ENCODE measurements at places on chromosomes 1 and 21.
A peak's percentile ranks its signal among the peaks of the same experiment; 100 is the strongest.

DNA sequence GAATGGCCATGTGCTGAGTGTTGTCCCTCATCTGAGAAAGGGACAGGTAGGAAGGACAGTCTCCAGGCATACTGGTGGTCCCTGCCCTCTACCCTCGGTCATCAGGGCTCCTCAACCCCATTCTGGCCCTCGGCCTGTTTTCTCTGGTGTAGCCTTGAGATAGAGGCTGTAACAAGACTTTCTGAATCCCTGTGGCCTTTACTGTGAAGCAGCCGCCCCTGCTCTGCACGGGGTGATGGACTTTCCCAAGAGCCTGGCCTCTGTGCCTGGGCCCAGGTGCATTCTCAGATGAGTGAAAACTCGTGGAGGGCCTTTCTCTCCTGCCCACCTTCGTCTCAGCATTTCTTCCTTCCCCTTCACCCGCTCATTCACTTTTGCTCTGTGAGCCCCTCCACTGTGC, 3.0 kb upstream of the CASQ1 start:
- DNase-seq: no peak

GRCh38 chr1:72397786-72398185, 115.4 kb upstream of the NEGR1 start:
- DNase-seq: no peak

GRCh38 chr1:230939806-230940489, 38.7 kb downstream of the TTC13 start:
- DNase-seq: no peak

DNA sequence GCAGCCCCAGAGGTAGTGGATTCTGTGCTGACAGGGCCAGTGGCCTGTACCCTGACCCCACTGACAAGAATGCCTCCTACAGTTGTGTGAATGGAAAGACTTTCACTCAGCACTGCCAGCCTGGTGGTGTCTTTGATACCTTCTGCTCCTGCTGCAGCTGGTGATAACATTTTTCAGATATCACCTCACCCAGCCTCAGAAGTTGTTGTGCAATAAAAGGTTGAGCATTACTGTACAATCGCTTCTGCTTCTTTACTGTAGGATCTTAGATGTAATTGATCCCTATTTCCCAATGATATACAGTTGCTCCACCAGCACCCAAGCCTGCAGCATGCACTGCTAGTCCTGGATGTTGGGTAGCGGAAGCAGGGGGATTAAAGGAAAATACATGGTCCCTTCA, 4.8 kb upstream of the CHIA start:
- DNase-seq: no peak

GRCh38 chr1:212666116-212666775, 33.4 kb downstream of the BATF3 start:
- no peak for DNase-seq

GRCh38 chr1:15323351-15323988, 76.4 kb downstream of the FHAD1 start:
- peak; percentile 75 for DNase-seq

DNA sequence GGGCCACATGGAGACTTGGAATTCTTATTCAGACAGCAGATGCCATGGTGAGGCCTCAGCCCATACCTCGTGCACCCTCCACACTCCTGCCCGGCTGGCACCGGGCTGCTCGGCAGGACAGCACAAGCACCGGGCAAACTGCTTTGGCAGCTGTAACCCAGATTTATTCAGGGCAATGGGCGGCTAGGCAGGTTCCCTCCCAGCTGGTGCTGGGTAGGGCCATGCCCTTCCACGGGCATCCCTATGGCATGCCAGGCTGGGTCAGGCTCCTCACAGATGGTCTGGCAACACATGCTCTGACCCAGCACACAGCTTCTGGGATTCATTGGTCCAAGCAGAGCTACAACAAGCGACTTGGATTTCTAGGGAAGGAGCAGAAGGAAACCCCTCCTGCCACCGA, 53.4 kb downstream of the ATP1A1 start:
- no peak for DNase-seq

- DNase-seq: no peak
These were observed 19.6 kb downstream of the TMCC2 start for GRCh38 chr1:205247130-205247921.

DNA sequence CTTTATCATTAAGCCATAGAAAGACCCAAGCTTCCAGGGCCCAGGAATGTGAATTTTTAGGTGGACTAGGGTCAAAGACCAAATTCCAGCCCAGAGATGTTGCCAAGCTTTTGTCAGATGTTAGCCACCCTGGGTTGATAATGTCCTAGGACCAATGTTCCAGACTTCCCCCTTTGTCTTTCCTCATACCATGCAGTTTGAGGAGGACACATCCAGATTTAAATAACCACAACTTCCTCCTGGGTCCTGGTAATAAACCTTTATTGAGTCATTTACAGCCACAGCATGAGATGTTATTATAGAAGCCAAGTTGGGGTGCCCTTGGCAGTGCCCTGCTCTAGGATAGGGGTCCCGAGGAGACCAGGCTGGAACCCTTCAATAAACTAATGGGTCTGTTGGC, 5.9 kb downstream of the TNR start:
- DNase-seq: no peak

GRCh38 chr1:37058424-37058988, 24.2 kb upstream of the GRIK3 start:
- DNase-seq: no peak

DNA sequence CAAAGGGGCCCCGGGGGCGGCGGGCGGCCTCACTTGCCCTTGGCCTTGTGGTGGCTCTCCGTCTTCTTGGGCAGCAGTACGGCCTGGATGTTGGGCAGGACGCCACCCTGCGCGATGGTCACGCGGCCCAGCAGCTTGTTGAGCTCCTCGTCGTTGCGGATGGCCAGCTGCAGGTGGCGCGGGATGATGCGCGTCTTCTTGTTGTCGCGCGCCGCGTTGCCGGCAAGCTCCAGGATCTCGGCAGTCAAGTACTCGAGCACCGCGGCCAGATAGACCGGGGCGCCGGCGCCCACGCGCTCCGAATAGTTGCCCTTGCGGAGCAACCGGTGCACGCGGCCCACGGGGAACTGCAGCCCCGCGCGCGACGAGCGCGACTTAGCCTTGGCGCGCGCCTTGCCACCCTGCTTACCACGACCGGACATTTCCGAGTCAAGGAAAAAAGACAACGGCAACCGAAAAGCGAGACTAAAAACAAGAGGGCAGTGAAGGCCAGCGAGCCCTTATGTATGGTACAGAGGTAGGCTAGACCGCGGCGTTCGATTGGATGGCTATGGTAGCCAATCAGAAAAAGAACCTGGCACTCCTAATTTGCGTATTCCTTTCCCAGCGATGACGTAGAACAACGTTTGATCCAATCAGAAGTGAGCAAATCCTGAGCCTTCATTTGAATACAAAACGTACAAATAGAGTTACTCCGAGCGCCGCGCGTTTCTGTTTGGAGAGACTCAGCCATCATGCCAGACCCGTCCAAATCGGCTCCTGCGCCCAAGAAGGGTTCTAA, 29.6 kb upstream of the RNF187 start:
- peak; percentile 74 for DNase-seq

DNA sequence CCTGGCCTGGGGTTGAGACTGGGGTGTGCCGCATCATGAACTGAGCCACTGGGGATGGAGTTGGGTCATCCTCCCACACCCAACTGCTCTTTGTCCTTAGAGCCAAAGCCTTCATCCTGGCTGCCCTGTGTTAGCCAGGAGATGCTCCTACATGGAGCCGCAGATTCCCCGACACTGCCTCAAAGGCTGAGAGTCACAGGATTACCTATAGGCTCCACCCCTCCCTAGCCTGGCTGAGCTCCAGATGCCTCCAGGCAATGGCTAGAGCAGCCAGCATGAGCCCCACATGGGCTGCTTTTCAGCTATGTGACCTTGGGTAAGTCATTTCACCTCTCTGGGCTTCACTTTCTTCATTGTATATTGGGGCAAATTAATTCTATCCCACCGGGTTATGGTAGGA, 119.9 kb upstream of the POU3F1 start:
- DNase-seq: no peak

DNA sequence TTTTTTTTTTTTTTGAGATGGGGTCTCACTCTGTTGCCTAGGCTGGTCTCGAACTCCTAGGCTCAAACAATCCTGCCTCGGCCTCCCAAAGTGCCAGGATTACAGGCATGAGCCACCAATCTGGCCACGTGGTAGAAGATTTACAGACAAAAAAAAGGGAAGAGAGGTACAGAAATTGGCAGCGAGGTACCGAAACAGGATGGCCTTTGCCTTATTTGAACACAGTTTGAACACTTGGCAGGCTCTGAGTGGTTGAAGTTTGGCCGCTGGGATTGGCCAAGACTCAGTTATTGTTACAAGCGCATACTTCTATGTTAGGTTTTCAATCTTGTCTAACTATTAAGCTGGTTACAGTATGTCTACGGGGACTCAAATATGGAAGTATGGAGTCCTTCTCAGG, 6.2 kb upstream of the AADACL4 start:
- DNase-seq: no peak

GRCh38 chr1:111183308-111184069, 17.0 kb downstream of the DENND2D start:
- DNase-seq: no peak

- DNase-seq: no peak
These were observed 14.8 kb downstream of the IL12RB2 start for GRCh38 chr1:67322442-67322841.

DNA sequence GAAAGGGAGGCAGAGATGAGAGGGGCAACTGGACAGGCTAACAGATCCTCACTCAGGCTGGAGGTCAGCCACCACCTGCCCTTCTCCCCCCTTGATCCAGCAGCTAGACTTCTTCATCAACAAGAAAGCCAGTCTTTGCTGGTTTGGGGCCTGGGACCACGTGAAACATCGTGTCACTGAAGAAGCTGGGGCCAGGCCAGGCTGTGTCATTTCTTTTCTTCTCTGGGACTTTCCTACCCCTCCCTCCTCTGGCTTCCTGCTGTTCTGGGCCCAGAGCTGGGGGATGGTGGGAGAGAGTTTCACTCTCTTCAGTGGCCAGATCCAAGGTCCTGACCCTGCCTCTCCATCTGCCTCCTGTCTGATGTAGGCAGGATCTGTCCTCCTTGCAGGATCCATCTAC, 18.1 kb upstream of the SLC26A9 start:
- no peak for DNase-seq

- DNase-seq: no peak
These were observed 1407.5 kb downstream of the KCNT2 start for GRCh38 chr1:195200772-195201171.

DNA sequence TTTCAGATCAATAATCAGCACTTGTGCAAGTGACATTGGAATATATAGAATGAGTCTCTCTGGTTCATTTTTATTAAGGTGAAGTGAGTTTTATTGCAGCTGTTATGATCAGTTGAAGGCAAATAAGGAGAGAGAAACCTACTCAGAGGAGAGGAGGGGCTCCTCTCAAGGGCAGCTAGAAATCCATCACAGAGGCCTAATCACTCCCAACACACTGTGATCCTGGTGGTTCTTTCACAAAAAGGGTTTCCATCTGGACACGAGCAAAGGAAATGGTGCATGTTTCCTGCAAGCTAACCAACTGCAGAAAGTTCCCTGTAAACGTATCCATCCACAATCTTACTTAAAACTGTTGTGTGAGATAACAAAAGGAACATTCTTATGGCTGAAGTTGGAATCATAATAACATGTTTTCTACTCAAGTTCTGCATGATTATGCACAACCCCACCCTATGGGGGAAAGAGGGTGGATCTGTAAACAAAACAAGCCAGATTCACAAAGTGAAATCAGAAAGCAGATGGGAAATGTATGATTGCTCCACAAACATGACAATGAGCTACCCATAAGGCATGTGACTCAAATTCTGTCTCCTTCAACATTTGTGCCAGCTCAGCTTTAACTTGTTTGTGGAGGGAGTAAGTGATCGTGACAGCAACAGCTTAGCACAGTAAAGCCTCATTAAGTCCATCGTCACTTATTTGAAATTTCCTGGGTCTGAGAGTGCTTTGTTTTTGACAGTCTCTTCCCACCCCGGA, 141.2 kb upstream of the ST6GALNAC5 start:
- no peak for DNase-seq

DNA sequence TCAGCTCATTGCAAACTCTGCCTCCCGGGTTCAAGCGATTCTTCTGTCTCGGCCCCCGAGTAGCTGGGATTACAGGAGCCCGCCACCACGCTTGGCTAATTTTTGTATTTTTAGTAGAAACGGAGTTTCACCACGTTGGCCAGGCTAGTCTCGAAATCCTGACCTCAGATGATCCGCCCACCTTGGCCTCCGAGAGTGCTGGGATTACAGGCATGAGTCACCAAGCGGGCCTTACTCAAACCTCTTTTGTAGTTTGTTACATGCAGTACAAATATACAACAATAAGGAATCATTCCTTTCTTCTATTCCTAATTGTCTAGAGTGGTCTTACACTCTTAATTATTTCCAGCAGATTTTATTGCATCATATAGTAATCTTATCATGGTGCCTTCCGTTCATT, 16.6 kb downstream of the SPATA17 start:
- no peak for DNase-seq

GRCh38 chr1:243471754-243472745, 216.2 kb downstream of the SDCCAG8 start:
- no peak for DNase-seq

DNA sequence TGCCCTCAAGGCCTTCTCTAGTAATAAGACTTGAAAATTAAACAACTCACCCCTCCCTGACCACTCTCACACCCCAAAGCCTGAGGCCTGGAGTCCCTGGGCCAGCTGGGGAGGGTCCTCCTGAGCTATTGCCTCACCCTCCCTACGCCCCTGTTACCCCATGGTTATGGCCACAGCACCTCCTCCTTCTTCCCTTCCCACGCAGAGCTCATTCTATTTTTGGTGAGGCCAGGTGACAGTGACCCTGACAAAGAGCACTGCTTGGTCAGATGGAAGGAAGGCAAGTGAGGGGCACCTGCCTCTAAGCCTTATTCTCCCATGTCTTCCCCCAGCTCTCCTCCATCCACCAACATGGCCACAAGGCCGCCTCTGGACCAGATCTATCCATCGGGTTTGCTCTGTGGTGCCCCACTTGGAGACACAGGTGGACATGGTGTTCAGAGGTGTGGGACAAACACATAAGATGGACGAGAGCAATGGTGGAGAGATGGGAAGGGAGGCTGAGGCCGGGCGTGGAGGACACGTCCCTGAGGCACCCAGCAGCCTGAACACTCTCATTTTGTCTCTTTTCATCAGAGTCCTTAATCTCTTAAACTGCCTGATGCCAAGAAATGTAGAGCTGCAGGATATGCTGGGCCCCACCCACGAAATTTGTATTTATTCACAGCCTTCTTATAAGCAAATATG, 42.6 kb downstream of the FCRL5 start:
- no peak for DNase-seq

DNA sequence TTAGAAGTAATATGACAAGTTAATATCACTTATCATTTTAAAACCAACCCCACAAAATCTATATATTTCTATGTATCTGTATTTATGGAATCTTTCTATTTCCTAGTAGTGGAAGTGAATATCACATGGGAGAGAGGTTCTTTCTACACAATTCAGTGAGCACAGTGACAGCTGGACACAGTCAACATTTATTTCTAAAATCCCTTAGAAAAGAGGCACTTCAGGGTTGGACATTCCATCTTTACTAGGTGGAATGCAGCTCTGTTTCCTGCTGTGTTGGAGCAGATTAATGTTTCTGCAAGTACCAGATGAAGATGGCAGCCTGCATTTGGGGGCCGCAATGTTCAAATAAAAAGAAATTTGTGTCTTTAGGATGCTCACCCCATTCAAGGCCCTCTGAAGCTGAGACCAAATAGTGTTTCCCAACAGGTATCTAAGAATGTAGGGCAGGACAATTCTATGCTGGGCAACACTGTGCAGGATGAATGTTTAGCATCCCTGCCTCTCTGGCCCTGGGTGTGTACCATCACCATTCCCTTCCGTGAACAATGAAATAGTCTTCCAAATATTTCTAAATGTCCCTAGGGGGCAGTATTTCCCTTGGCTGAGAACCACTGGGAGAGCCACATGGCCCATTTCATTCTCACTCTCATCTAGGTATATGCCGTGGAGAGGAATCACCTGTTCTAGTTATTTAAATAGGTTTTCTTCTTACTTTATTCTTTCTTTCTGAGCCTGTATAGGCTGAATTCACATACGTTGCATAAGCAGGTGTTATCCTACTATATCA, 394.8 kb downstream of the PRDM2 start:
- no peak for DNase-seq

Measured in T-helper 2 cell (primary cell).